ENCODE measurements at places on chromosomes 2 and 18.

- DNase-seq = no peak
These were observed 75.7 kb upstream of the RAB6C start for GRCh38 chr2:129903586-129904425.

- no peak for DNase-seq
These were observed 118.8 kb downstream of the SETBP1 start for GRCh38 chr18:44799382-44799906.

GRCh38 chr2:47058003-47058931, 96.8 kb downstream of the STPG4 start:
- DNase-seq = no peak

- no peak for DNase-seq
These were observed 4.7 kb downstream of the PLCL1 start for GRCh38 chr2:197809064-197809463.

DNA sequence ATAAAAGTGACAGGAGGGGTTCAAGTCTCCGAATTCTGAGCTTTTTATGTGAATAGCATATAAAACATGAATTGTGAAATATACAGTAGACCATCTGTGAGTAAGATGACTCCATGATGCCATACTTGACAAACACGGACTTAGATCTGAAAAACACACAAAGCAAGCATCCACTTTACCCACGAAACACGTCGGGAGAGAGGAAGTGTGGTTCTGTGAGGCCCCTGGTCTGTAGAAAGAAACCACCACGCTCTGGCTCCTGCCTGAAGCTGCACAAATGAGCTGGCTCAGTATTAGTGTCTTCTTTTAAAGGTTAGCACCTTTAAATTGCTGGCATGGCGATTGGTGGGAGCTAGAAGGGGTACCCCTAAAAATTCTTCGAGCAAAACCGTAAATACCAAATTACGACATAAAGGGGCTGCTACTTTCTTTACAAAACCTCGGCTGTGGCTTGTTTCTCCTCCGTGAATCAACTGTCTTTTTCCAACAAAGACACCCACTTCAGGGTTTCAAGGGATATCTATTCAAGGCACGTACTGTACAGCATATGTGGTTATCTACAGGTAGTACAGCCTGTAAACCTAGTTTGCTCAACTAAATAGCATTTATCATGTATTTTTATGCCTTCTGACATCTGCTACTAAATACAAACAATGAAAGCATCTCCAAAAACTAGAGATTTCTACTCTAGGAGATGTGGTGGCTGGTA, 70.9 kb downstream of the AFF3 start:
- no peak for DNase-seq

DNA sequence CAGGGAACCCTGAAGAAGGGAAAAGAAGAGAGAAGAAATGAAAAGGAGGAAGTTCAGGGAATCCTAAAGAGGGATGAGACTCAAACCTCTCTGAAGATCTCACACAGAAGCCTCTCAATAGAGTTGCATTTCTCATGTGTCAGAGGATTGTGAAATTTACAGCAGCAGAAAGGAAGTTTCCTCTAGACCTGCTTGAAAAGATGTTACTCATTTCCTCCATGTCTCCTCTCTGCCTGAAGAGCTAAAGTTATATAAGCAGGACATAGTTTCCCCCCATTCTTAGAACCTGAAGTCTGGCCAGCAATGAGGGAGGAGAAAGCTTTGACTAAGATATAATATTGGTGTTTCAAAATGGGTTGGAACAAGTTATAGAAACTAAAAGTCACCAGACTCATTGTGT, 1155.6 kb downstream of the LRP1B start:
- DNase-seq = no peak

GRCh38 chr18:76572518-76573247, 77.6 kb upstream of the ZNF516 start:
- DNase-seq = no peak

DNA sequence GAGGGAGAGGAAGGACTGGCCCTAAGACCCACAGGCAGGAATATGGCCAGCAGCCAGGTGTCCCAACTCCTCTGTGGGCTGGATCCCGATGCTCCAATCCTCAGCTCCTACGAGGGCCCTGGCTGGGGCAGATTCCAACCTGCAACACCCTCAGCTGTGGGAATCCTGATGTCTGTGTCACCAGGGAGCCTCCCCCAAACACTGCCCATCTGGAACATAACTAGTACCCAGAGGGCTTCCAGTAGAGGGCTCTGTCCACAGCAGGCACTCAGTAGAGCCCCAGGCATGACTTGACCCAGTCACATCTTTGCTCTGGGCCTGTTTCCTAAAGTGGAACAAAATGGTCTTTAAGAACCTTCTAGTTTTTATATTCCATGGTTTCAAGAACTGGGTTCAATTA, 20.6 kb upstream of the LOXHD1 start:
- DNase-seq = no peak

Data from NCI-H2081 treated with DMSO at 0.1 percent for 48 hours (cell line).